ENCODE measurements at places on chromosomes 3 and 15.

- no peak for DNase-seq
These were observed 26.7 kb downstream of the C3orf20 start for GRCh38 chr3:14701676-14702075.

DNA sequence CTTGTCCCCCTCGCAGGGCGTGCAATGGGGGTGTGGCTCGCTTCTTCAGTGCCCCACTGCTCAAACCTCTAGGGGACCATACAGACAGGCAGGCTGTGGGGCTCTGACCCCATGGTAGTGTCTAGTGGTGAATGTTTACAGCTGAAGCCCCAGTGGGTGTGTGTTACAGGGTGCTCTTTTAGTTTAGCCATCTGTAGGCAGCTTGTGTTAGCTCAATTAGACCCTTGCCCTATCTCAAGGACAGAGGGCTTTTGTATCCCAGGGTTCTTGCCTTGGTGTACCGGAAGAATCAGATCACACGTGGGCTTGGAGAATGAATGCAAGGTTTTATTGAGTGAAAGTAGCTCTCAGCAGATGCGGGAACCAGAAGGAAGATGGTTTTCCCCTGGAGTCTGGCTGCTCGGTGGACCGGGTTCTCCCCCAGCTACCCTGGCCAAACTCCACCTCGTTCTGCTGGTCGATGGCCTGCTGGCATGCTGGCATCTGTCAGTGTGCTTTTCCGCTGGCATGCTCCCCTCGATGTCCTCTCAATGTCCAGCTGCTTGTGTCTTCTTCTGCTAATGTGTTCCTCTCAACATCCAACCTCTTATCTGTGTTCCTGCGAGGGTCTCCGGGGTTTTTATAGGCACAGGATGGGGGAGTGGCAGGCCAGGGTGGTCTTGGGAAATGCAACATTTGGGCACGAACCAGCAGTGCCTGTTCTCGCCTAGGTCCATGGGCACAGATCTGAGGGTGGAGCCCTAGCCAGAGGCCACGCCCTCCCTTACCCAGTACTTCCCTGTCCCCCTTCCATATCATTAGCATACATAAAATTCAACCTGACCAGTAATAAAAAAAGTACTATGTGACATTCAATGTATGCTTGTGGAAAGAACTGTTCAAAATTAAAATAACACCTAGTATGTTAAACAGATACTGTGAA, 6.6 kb downstream of the SPCS1 start:
- no peak for DNase-seq

DNA sequence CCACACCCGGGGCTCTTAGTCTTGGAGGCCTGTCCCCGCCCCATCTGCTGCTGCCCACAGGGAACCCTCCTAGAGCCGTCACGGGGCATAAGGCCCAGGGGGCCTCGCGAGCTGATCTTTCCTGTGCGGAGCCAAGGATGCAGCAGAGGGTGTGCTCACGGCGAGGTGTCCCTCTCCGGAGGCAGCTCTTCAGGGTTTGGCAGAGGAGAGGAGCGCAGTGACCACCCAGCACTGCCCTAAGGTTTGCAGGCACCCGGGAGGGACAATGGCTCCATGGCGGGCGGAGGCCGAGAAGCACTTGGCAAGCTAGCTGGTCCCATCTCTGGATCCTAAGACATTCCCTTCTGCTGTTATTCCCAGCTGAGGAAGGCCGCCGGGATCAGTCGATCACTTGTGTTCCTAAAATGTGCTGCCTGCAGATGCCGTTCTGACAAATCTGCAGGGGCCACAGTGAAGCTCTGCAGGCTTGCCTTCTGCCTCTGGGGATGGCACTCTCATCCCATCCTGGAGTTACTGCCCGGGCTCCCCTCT, 47.4 kb upstream of the PCSK6 start:
- DNase-seq, result no peak

DNA sequence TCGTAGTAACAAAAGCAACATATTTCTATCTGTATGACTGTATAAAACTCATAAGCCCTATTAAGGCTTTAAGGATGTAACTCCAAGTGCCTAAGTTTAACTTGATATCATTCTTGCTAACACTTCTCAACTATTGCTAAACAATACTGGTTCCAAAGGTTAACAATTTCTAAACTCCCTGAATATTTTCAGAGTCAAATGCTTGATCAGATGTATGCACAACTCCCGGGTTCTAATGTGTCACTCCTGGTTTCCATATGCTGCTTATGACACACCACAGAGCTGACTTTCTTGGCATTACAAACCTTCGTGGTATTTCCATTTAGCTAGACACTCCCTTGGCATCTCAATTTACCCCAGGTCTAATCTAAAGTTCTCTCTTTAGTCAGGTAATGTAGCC, 26.3 kb downstream of the DZIP1L start:
- DNase-seq, result no peak

GRCh38 chr3:81293156-81293555, 468.3 kb downstream of the GBE1 start:
- no peak for DNase-seq

- DNase-seq, result no peak
These were observed 12.5 kb downstream of the TEX264 start for GRCh38 chr3:51683566-51683965.

Data from stimulated activated CD4-positive, alpha-beta T cell treated with anti-CD3 and anti-CD28 coated beads, Interleukin-4, amount 100 ng/mL, for 4 hours (primary cell).